SJCRH30 (cell line): ENCODE measurements at places on chromosomes 12 and 14. TPM values are rescaled to one million over a fixed set of nuclear protein-coding genes. Genes with fewer than 3 reads are reported as not detected.

Gene RHOJ
- total RNA-seq: 3.1 and 3.5 TPM in 2 replicates

DNA sequence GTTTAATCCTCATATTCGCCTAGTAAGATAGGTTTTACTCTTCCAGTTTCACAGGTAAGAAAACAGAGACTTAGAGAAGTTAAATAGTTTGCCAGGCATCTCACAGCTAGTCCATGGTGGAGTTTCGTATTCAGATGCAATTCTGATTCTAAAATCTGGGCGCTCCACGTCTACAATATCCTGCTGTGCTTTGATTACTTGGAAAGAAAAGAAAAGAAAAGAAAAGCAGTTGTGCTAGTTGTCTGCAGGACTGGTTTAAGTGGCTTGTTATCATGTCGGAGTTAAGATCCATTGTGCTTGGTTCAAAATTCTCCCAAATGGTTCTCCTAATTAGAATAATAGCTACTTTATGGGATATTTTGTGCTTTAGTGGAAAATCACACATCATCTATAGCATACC is 18.6 kb downstream of the AKAP3 start:
- DNase-seq: no peak
- no peaks in the 10 kb centered on the region for H3K4me1 ChIP-seq
- no peaks in the 10 kb centered on the region for H3K36me3 ChIP-seq
- H3K27ac ChIP-seq: no peak overlapping the region
- peaks cover 5% of the 10 kb centered on the region; the same call in 1 of the 2 replicates for H3K27me3 ChIP-seq

Gene CYP27B1
- total RNA-seq: 72.6 and 97.4 TPM in 2 replicates

GRCh38 chr12:107718606-107719005 is 33.0 kb downstream of the PWP1 start:
- no peaks in the 10 kb centered on the region for H3K27me3 ChIP-seq
- H3K36me3 ChIP-seq: peaks cover 25% of the 10 kb centered on the region
- DNase-seq: no peak
- no peak overlapping the region for H3K4me3 ChIP-seq

DNA sequence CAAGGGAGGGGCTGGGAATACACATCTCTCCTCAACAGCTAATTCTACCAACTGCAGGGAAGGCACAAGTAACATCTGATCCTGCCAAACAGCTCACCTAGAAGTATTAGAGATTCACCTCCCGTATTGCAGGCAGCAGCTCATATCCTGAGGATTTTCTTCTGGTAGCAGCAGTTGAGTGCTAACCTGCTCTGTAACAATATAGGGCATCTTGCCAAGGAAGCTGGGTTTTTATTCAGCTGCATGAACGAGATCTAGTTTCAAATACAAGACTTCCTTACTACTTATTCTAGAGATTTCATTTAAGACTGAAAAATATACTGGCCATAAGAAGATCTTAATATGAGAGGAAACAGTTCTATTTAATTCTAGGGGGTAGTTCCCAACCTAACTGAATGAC is 261.4 kb upstream of the USP15 start:
- no peak for DNase-seq
- no peaks in the 10 kb centered on the region for H3K27me3 ChIP-seq
- H3K36me3 ChIP-seq: no peaks in the 10 kb centered on the region
- H3K4me3 ChIP-seq: no peak overlapping the region
- H3K4me1 ChIP-seq: no peaks in the 10 kb centered on the region
- no peak overlapping the region for H3K27ac ChIP-seq

DNA sequence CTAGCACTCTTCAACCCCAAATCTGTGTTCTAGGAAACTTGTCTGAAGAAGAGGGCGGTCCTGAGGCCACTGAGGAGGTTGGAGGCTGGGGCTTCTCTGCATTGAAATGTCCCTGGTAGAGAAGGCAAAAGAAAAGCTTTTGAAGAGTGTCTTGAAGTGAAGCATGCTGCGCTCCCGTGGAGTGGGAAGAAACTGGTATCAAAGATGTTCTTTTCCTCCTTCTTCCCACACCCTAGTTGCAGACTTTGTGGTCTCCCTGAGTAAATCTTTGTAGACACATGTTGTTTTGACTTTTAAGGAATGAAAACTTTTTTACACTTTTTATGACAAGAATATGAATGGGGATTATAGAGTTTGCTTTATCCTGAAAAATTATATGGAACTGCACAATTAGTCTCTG is 59.0 kb upstream of the ANP32D start:
- no peak overlapping the region for H3K27ac ChIP-seq
- H3K4me3 ChIP-seq: no peak overlapping the region
- peaks cover 3% of the 10 kb centered on the region; the same call in 1 of the 2 replicates for H3K27me3 ChIP-seq
- no peak for DNase-seq
